ENCODE measurements at places on chromosomes 4 and X.

DNA sequence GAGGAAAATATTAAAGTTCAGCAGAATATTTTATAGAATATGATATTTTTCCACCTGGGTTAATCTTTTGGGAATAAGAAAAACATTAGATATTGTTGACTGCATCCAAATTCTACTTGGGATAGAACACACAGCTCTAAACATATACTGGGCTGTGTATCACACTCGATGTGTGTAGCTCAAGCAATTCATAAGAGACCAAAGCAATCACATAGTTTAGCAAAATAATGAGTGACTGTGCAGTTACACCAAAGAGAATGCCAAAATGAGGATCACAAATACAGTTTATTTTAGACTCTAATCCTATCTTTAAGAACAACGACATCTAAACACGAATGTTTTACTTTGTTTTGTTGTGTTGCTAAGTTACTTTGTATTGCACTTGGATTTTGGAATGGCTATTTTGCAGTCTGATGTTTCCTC lies 101.2 kb downstream of the CBR4 start:
- no peak for DNase-seq

DNA sequence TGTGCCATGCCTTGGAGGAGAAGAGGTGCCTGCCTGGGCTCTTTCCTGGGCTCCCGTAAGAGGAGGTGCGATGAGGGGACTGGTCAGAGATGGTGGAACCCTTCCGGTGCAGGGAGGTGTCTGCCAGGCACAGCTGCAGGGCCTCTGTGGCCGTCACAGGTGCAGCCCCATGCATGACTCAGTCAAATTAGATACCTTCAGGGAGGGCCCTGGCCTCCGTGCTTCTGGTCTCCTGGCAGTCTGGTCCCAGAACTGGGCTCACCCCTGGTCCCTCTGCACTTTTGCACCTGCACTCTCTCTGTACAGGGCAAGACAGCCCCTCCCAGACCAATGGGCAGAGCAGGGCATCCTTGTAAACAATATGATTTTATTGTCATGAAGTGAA lies 49.9 kb upstream of the LRPAP1 start:
- no peak for DNase-seq

- no peak for DNase-seq
Observed at GRCh38 chr4:40516651-40517050, 113.0 kb downstream of the RBM47 start.

DNA sequence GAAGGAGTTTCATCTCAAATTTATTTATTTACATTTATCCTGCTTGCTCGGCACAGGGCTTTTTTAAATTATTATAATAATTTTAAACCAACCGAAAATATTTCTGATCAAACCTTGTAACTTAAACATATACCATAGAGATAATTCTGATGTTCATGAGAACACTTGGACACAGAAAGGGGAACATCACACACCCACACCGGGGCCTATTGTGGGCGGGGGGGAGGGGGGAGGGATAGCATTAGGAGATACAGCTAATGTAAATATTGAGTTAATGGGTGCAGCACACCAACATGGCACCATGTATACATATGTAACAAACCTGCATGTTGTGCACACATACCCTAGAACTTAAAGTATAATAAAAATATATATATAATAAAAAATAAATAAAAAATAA lies 2.9 kb downstream of the ANXA5 start:
- DNase-seq = no peak

GRCh38 chr4:61143461-61143860 lies 56.7 kb upstream of the ADGRL3 start:
- peak; percentile 11 for DNase-seq

DNA sequence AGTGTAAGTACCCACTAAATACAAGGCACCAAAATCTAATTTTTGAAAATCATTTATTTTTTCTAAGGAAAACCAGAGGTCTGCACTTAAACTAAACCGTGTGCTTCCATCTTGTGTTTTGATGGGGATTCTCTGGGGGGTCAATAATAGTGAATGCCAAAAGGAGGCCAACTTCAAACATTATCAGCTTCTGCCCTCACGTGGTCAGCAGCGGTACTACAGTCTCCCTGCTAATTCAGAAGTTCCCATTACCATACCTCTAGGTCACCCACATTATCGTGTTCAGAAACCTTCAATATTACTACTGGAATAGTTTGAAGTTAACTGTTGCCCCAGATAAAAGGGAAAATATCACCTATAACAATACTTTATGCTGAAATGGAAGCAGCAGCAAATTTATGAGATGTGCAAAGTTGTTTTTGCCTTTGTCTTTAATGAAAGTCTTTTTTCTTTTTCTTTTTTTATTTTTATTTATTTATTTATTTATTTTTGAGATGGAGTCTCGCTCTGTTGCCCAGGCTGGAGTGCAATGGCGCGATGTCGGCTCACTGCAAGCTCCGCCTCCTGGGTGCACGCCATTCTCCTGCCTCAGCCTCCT lies 17.3 kb downstream of the CTPS2 start:
- peak; percentile 83 for DNase-seq

GRCh38 chr4:38832624-38833528 lies 23.7 kb downstream of the TLR6 start:
- DNase-seq = no peak

GRCh38 chrX:126770179-126770578 lies 49.4 kb upstream of the PRR32 start:
- peak; percentile 69 for DNase-seq

GRCh38 chr4:89556601-89557305 lies 249.2 kb upstream of the GPRIN3 start:
- no peak for DNase-seq

DNA sequence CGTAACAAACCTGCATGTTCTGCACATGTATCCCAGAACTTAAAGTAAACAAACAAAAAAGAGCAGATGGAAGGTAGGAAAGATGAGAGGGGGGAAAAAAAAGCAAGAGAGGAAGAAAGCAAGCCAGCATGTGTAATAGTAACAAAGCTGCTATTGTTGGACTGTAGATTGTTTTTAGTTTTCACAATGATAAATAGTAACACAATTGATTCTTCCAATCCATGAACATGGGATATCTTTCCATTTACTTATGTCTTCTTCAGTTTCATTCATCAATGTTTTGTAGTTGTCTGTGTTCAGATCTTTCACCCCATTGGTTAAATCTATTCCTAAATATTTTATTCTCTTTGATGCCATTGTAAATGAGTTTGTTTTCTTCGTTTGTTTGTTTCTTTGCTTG lies 85.0 kb upstream of the TBC1D9 start:
- no peak for DNase-seq

DNA sequence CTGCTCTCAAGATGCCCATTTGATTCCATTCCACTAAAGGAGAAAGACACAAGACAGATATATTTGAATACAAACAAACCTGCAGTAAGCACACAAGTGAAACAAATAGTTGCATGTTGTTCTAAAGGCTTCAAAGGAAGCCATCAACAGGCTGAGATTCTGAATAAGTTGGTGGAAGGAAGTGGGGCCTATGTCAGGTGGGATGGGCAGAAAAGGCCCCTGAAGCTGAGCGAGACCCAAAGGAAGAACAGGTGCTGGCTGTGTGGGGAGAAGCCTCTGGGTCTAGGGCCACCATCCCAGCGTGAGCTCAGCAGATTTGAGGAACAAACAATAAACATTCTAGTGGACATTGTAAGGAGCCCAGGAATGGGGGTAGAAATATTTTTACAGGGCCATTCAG lies 82.4 kb upstream of the PLAC8 start:
- DNase-seq = no peak

DNA sequence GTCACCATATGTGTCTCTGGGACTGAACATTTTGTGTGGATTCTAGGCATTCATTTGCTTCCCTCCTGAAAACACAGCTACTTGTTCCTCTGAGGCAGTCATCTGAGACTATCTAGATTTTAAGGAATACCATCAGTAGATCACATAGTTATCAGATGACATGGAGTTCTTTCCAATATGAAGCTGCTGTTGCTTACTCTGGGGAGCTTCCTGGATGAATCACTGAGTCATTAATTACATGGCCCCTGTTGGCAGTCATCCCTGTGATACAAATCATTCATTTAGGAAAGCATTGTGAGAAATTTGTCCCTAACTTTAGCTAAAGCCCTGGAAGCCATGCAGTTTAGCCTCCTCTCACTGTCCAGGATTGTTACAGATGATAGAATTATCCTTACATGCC lies 98.2 kb upstream of the ARSJ start:
- no peak for DNase-seq

DNA sequence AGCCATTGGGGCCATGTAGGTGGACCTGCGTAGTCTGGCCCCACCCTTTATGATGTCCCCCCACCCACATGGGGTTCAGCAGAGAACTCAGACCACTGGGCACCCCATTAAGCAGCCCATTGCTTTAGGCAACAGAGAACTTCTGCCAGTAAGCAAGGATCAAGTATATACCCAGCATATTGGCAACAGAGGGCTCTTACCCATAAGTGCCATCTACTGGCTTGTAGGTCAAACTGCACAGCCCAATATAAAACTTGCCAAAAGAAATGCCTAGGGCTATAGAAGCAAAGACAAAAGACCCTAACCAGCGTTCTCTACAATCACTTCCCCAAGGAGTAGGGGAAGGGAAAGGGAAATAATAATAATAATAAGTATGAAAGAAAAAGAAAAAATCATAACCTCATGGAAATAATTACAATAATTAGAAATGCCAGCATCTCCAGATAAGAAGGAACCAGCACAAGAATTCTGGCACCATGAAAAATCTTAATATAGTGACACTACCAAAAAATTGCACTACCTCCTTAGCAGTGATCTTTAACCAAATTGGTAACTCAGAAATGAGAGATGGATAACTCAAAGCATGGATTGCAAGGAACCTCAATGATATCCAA lies 1090.7 kb downstream of the FAT4 start:
- no peak for DNase-seq

- peak; percentile 59 for DNase-seq
Observed at GRCh38 chr4:142845293-142846107, 601 bp downstream of the INPP4B start.

DNA sequence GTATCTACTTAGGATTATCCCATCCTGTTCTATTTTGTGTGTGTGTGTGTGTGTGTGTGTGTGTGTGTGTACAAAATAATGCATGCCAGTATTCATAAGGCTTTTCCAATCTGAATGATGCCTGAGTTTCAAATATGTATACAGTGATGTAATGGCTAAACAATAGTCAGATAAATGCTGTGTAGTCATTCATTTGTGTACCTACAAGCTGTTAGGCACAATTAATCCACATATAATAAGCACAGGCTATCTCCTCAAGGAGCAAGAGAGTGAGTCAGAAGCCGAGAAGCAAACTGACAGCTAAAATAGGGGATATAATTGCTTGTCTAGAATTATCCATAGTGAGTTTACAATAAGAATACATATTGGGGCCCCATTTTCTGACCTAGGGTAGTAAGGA lies 15.7 kb downstream of the DMD start:
- DNase-seq = no peak

DNA sequence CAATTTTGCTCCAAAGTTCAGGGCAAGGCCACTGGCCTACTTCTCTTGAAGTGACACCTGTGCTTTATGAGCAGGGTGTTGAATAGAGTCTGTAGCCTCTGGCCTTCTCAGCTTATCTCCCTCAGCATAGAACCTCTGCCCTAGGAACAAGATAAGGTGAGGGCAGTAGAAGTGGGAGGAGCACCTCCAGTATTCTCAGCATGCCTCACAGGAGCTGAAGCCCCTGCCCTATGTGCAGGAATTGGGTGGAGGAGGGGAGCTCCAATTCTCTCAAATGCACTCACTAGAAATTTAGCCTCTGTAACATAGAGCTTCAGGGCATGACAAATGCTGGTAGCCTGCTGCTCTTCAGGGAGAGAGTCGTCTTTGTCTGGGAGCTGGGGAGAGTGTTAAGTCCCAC lies 479.3 kb downstream of the IL1RAPL1 start:
- DNase-seq = no peak

- DNase-seq = no peak
Observed at GRCh38 chr4:7266525-7267292, 74.4 kb downstream of the SORCS2 start.
